ENCODE measurements at places on chromosomes 16 and 17.
A peak's percentile ranks its signal among the peaks of the same experiment; 100 is the strongest.

GRCh38 chr17:79589669-79590522 lies 21.0 kb downstream of the RBFOX3 start:
- DNase-seq, result no peak

- DNase-seq, result no peak
Measured at GRCh38 chr16:58195344-58195743, 2.6 kb downstream of the CSNK2A2 start.

GRCh38 chr16:68473358-68474070 lies 25.2 kb upstream of the SMPD3 start:
- no peak for DNase-seq

DNA sequence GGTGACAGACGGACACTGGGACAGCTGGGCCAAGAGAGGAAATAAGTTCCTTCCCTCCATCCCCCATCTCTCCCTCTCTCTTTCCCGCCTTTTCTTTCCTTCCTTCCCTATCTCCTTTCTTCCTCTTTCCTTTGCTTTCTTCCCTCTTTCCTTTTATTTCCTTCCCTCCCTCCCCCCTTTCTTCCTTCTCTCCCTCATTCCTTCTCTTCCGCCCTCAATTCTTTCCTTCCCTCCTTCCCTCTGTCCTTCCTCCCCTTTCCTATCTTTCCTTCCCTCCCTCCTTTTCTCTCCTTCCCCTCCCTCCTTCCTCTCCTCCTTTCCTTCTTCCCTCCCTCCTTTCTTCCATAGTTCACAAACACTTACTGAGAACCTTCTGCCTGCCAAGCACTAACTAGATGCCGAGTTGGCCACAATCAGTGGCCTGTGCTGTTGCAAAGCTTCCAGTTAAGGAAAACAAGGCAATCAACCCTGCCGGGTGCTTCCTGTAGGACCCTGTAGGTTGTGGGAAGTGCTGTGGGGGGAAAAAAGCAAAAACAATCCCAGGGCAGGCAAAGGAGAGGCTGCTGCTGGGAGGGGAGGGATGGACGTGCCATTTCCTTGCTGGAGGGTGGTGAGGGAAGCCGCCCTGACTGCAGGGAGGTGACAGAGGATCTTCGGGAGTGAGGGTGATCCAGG lies 31.7 kb downstream of the ABCC6 start:
- no peak for DNase-seq

- DNase-seq, result no peak
Measured at GRCh38 chr17:30243568-30243967, 8.1 kb upstream of the SLC6A4 start.

GRCh38 chr16:20946015-20946629 lies 45.6 kb downstream of the LYRM1 start:
- no peak for DNase-seq

DNA sequence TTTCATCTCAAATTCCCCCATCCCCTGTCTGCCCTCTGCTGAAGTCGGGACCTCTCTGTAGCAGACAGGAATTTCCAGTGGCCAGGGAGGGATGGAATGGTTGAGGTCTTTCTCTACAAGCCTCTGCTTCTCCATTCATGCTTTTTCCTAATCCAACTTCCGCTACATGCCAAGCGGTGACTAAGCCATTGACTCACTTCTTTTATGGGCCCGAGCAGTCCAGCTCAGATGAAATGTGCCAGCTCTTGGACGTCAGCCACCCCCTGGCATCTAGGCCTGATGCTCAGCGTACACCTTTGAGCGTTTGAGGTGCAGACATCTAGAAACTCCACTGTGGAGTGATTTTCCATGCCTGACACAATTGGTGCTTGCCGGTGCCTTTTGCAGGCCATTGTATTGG lies 40.7 kb upstream of the GPR139 start:
- DNase-seq, result no peak

GRCh38 chr16:79008036-79008868 lies 592.3 kb downstream of the MAF start:
- DNase-seq, result no peak

DNA sequence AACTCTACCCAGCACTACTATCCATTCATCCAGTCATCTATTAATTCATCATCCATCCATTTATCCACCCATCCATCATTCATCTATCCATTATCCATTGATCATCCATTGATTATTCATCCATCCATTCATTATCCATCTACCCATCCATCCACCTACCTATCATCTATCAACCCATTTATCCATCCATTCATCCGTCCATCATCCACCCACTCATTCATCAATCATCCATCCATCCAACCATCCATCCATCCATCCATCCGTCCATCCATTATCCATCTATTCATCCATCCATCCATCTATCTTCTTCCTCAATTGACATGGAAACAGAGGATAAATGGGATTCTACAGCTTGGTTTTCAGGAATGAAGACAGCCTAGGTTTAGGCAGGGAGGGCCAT lies 12.0 kb downstream of the SLC4A1 start:
- no peak for DNase-seq

DNA sequence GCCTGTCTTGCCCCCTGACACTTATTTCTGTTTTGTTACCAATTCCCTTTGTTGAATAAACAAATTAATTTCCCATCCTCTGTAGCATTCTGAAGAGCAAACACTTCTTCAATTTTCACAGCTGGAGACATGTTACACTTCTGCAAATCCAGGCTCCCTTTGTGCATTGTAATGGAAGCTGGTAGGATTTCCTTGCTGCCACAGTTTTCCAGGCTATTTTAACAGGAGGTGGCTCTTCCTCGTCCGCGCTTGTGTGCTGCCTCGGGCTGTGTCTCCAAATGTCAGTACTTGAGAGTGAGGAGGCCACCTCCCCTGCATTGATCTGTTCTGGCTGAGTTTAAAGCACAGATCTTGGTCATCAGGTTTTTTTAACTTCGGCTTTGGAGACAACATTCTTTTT lies 40.0 kb downstream of the SOST start:
- DNase-seq, result no peak

- DNase-seq, result no peak
Measured at GRCh38 chr17:75447951-75448856, 8.2 kb upstream of the TMEM94 start.

DNA sequence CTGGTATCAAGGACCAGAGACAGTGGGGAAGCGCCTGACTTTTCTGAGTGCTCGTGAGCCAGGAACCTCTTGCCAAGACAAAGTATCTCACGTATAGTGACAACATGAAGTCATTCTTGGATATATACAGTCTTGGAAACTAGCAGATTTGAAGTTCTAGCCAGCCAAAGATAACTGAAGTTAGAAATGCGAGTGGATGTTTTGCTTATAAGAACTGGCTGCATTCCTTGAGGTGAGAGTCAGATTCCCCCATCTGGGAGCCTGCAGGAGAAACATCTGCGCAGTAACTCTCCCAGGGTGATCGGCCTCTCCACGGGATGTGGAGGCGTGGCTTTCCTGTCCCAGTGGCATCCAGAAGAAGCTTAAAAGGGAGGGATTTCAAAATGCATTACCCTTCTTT lies 89.8 kb downstream of the SHISA6 start:
- DNase-seq, result no peak

GRCh38 chr17:61474235-61474927 lies 22.2 kb downstream of the TBX4 start:
- no peak for DNase-seq

DNA sequence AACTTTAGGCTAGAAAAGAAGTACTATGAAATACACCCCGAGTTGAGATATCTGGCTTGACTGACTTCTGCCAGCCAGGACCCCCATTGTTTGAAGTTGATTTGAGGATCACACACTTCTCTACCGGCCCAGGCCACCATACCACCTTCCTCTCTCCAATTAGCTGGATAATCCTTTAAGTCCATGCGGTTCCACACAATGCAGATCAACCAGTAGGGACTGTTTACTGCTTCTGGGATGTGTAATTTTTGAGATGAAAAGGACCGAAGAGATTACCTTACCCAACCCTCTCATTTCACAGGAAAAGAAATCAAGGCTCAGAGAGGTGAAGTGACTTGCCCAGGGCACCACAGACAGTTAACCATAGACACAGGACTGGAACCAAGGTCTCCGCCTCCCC lies 20.5 kb downstream of the ERN1 start:
- no peak for DNase-seq

- DNase-seq, result no peak
Measured at GRCh38 chr16:89565256-89565505, 4.7 kb downstream of the RPL13 start.

DNA sequence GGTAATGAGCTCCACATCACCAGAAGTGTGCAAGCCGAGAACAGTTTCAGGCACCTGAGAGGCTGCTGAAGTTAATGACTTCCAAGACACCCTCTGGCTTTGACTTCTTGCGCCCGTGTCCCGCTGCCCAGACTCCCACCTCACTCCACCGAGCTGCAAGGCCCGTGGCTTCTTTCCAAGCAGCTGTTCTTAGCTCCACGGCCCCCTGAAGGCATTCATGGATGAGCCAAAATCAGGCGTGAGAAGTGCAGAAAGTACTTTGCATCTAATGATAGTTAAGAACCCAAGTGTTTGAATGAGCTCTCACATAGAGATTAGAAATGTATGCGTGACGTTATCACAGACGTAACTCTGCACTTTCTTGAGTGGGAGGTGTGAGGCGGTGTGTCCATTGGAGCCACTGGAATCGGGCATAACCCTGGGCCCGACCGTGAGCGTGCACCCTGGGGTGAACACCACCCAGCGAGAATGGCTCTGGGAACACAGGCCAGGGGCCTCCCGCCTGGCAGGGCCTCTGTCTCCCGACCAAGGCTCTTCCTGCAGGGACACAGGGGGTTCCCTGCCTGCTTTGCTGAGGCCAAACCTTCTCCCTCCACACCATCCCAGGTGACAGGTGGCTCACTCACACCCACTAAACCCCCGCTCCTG lies 11.0 kb downstream of the NPTX1 start:
- DNase-seq, result no peak

GRCh38 chr17:72706396-72706981 lies 386.0 kb downstream of the SLC39A11 start:
- DNase-seq, result no peak

DNA sequence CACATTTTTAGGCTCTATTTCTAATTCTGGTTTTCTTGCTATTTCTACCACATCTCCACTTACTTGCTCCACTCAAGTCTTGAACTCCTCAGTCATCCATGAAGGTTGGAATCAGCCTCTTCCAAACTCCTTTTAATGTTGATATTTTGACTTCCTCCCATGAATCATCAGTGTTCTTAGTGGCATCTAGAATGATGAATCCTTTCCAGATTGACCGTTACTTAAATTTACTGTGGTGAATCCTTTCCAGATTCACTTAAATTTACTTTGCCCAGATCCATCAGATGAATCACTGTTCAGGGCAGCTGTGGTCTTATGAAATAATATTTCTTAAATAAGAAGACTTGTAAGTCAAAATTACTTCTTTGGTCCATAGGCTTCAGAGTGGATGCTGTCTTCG lies 32.4 kb downstream of the CLTC start:
- DNase-seq, result no peak

GRCh38 chr17:80259457-80260068 lies 1.1 kb upstream of the RNF213 start:
- no peak for DNase-seq

DNA sequence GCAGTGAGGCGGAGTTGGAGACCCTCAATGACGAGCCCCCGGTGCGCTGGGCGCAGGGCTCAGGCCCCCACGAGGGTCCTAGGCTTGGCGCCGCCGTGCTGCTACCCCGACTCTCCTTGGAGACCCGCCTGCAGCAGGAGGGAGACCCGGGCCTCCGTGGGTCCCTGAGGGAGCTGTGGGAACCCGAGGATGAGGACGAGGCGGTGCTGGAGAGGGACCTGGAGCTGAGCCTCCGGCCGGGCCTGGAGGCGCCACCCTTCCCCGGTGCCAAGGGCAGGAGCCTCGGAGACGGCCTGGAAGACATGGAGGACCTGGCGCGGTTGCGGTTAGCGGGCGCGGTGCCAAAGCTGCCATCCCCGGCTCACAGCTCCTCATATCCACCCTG lies 2.3 kb downstream of the MYO15B start:
- DNase-seq, result no peak

DNA sequence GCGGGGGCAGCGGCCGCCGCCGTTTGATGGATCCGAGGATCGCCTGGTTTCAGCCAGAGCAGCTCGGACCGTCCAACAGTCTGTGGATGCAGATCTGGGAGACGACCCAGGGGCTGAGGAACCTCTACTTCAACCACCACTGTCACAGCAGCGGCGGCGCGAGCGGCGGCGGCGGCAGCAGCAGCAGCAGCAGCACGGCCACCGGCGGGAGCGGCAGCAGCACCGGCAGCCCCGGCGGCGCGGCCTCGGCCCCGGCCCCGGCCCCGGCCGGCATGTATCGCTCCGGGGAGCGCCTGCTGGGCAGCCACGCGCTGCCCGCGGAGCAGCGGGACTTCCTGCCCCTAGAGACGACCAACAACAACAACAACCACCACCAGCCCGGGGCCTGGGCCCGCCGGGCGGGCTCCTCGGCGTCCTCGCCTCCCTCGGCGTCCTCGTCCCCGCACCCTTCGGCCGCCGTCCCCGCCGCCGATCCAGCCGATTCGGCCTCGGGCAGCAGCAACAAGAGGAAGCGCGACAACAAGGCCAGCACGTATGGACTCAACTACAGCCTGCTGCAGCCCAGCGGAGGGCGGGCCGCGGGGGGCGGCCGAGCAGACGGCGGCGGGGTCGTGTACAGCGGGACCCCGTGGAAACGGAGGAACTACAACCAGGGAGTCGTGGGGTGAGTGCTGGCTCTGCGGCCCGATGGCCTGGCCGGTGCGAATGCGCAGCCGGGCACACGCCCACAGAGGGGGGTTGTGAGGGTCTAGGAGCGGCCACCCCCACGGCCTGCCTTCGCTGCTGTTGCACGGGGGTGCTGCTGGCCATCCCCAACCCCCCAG lies 702 bp downstream of the TENT4B start:
- DNase-seq, result peak; percentile 7

DNA sequence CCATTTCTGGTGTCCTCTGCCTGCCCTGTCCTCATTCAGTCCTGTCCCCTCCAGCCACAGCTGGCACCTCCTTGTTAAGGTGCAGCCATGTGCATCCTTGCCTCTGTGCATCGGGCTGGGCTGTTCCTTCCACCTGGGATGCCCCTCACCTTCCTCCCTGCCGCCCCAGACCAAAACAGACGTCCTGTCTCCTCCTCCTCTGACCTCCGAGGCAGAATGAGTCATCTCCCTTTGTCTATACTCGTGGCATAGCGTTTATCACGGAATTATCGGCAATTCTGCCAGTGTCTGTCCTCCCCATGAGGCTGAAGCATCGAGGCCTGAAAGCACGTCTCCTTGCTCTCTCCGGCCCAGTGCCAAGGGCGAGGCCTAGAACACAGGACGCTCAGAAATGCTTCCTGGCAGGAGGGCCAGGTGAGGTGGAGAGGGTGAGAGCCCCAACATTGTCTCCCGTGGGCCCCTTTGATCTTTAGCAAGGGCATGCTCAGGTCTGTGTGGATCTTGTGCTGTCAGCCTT lies 4.6 kb downstream of the RAI1 start:
- DNase-seq, result no peak

- no peak for DNase-seq
Measured at GRCh38 chr17:22268912-22269220, 576.5 kb downstream of the KCNJ18 start.

GRCh38 chr16:49940464-49941224 lies 84.4 kb upstream of the CNEP1R1 start:
- no peak for DNase-seq

DNA sequence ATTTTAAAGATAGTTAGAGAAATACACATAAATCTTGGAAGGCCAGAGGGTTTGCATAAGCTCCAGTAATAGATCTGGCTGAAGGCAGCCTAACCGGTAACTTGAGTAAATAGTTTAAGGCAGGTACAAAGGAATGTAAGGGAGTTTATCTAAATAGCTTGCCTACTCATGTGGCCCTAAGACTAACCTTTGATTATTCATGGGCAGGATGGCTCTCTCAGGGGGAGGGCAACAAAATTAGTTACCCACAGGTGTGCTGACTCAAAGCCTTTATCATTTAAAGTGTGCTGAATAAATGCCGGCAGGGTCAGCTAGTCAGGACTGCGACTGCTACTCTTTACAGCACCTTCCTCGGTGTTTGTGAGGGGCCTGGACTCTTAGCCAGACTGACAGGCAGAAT lies 761.3 kb upstream of the KIF2B start:
- no peak for DNase-seq

GRCh38 chr16:10918294-10919002 lies 23.8 kb downstream of the DEXI start:
- peak; percentile 73 for DNase-seq

Data from stimulated activated CD4-positive, alpha-beta T cell treated with anti-CD3 and anti-CD28 coated beads, Interleukin-1b, Interleukin-23, amount 100 ng/mL, for 1 hour (primary cell).